Cortex of kidney (tissue), 1 donor: ENCODE measurements at places on chromosomes 16 and 17.

- DNase-seq, result no peak
These were observed 594.3 kb downstream of the MAF start for GRCh38 chr16:79006206-79006605.

DNA sequence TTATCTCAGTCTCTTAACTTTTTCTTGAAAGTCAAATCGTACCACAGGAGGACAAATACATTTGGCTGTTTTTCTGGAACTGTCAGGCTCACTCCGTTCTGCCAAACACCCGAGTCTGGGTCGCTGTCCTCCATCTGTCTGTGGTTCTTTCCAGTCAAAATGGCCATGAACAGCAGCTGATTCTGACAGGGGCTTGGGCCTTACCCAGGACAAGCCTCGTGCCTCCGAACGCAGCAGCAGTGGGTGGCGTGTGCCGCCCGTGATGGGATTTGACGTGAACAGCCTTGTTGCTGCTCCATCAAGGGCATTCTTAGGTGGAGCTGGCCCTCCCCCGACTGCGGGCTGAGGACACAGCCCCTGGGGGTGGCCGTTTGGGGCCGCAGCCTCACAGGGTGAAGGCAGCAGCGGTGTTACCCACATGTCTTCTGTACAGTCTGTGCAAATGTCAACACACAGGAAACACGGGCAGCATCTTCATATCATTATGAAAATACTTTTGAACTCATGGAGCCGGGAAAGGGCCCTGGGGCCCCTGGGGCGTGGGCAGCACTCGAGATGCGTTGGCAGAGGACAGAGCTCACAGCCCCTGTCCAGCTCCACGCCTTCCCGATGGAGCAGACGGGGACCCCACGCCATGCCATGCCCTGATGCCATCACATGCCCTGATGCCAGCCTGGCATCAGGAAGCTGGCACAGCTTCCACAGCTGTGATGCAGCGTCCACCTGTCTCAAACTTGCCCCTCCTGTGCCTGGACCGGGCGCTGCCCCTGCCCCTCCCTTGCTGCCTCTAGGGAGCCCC lies 8.6 kb upstream of the ACSF3 start:
- DNase-seq, result no peak

DNA sequence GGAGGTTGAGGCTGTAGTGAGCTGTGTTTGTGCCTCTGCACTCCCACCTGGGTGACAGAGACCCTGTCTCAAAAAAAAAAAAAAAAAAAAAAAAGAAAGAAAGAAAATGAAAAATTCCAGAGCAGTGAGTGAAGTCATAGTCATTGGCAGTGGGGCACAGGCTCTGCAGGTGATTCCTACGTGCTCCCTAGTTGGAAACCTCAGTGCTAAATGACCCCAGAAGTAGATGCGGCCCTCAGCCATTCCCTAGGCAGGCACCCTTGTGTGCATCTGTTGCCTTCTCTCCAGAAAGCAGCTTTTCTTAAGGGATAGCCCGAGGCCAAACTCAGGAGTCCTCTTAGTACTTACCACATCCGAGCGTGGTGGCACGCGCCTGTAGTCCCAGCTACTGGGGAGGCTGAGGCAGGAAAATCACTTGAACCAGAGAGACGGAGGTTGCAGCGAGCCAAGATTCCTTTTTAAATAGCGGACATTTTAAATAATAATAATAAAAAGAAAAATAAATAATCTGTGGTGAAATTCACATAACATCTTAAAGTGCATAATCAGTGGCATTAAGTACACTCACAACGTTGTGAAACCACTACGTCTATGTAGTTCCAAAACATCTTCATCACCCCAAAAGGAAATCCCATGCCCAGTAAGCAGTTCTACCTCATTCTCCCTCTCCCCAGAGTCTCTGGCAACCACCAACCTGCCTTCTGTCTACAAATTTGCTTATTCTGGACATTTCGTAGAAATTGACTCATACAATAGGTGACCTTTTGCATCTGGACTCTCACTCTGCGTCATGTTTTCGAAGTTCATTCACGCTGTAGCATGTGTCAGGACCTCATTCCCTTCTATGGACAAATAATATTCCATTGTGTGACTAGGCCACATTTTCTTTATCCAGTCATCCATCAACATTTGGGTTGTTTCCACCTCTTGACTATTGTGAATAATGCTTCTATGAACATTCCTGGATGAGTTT lies 12.5 kb upstream of the SPHK1 start:
- no peak for DNase-seq

DNA sequence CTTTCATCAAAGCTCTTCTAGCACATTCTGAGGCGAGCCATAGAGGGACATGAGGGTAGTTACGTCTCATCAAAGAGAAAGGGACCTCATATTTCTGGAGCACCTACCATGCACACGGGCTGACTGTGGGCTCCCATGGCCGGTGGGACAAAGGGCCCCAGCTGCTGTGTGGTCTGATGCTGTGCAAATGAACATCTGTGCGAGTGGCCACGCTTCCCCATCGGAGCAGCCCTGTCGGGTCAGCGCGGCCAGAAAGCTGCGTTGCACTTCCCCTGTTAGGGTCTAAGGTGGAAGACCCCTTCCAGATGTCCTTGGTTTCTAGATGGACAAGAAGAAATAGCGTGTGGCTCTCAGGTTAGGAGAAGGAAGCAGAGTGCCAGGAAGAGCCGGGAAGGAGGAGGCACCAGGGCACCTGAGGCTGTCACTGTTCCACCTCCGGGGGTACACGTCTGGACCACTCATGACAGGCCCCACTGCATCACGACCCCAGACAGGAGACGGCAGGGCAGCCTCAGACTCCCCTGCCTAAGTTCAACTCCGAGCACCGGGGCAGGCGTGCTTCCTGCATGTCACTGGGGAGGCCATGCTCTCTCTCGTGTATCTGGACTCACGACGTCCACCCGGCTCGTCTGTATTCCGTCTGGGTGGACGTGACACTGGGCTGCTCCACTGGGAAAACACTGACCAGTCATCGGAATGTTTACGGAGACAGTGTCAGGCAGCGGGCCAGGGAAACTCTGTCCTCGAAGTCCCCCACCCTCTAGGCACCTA lies 8.5 kb upstream of the BAIAP2 start:
- no peak for DNase-seq

- DNase-seq, result no peak
These were observed 25.3 kb downstream of the CMIP start for GRCh38 chr16:81469710-81470535.

GRCh38 chr17:61444075-61444474 lies 8.1 kb upstream of the TBX4 start:
- no peak for DNase-seq

- DNase-seq, result no peak
These were observed 8.7 kb downstream of the PPM1E start for GRCh38 chr17:58764373-58764772.

DNA sequence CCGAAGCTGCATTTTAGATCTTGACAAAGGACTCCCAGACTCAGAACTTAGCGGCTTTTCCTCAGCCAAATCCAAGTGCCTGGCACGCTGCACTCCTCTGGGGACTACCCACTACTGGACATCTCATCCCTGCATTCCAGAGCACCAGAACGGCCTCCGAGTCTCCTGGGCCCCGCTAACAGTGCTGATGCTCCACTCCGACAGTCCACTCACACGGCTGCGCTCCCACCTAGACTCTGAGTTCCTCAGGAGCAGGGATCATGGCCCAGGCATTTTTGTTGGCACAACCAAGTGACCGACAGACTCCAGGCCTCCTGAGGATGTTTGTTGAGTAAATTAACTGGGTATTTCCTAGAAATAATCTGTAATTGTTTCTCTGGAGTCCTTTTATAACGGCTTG lies 79.1 kb downstream of the NDEL1 start:
- no peak for DNase-seq

- DNase-seq, result no peak
These were observed 503.3 kb downstream of the CDH13 start for GRCh38 chr16:83130039-83130438.
